Brain microvascular endothelial cell (primary cell): ENCODE measurements at places on chromosomes 13 and 19.

DNA sequence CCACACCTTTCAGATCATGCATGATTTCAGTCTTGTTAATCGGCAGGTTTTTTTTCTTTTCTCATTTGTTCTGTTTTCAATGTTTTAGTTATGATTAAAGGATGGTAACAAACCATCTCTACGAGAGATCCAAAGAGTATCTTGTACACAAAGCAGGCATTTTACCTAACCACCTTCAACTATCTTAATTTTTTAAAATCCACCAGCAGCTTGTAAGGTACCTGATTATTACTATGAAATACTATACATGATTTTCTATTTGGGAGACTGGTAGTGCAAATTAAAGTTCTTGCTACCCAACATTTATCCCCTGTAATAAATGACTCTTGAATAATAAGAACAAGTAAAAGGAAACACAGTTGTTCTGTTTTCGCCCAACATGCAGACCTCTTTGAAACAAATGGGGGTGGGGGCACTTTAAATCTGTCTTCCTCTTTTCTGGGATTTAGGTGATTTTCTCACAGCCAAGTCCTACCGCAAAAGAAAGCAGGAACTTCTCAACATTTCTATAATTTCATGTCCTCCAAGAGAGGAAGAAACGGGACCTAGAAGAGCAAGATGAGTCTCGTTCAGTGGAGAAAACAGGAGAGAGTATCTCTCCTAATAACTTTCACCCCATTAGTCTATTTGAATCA, 3.6 kb downstream of the POU4F1 start:
- no peak for DNase-seq

GRCh38 chr13:42049454-42049813, 986 bp downstream of the DGKH start:
- no peak for DNase-seq

DNA sequence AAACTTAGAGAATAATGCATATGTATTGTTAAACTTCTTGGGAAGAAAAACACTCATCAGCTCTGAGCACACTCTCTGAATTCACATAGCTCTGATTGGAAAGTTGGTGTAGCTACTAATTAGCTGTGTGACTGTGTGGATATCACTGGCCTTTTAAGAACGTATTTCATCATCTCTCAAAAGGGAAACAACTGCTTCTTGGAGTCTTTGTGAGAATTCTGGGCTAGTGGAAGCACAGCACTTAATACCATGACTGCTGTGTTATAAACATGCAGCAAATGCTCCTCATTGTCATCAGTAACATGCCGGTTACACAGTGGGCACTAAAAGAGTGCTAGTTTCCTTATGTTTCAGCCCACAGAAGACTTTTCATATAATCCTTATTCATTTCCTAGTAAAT, 220.9 kb upstream of the CSNK1A1L start:
- DNase-seq = no peak

DNA sequence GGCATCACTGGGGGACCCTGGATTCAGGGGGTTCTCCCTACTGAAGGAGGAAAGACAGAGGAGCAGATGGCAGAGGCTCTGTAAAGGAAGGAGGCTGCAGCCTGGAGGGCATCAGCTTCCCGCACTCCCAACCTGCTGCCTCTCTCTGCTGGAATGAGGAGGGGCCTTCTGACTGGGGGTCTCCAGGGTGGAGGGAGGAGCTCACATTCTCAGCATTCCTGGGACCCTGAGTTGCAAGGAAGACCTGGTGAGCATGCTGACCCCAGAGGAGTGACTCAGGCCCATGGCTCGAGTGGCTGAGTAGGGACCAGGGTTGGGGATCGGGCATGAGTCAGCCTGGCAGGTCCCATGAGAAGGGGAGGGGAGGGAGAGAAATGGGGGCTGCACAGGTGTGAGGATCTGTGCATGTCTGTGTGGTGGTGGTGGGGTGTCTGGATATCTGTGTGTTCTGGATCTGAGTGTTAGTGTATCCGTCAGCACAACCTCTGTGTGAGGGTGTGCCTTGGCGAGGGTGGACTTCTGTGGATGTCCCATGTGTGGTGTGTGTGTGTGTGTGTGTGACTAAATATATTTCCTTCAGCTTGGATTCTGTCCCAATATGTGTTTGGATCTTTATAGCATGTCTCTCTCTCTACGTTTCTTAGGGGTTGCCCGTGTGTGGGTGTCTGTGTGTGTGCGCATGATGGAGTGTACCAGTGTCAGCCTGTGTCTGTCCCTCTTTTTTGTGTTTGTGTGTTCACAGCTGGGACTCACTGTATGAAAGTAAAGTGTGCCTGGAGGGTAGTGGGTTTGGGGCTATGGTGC, 4.6 kb downstream of the AXL start:
- peak; percentile 89 for DNase-seq

DNA sequence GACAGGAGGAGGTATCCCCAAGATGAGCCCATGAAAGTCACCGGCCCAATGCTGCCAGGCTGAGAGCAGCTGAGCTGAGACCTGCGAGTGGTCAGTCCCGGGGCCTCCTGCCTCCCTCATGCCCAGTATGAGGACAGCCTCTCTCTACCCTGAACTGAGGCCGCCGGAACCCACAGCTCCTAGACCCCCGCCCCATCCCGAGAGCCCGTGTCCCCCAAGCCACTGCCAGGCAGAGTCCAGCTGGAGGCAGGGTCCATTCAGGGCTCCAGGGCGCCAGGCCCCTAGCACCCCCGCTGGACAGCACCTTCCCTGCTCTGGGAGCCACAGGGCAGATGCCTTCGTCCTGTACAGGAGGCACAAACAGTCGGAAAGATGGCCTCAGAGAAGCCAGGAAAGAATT, 38.7 kb downstream of the MLLT1 start:
- no peak for DNase-seq

DNA sequence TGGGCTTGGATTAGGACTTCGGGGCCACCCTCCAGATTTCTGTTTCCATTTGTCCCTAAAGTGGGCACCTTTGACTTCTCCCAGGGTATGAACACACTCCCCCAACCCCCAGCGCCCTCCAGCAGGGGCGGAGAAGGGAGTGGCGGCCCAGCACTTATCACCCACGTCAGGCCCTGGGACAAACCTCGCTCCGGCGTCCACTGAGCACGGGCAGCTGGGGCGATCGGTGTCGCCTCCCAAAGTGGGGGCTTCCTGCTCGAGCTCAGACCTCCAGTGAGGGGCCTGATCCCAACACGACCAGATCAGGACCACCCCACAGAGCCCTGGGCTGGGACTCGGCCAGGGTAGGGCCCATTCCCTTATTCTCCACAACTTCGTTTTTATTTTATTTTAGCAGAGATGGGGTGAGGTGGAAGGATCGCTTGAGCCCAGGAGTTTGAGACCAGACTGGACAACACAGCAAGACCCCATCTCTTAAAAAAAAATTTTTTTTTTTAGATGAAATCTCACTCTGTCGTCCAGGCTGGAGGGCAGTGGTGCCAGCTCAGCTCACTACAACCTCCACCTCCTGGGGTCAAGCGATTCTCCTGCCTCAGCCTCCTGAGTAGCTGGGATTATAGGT, 3.7 kb upstream of the TCF3 start:
- DNase-seq = no peak

DNA sequence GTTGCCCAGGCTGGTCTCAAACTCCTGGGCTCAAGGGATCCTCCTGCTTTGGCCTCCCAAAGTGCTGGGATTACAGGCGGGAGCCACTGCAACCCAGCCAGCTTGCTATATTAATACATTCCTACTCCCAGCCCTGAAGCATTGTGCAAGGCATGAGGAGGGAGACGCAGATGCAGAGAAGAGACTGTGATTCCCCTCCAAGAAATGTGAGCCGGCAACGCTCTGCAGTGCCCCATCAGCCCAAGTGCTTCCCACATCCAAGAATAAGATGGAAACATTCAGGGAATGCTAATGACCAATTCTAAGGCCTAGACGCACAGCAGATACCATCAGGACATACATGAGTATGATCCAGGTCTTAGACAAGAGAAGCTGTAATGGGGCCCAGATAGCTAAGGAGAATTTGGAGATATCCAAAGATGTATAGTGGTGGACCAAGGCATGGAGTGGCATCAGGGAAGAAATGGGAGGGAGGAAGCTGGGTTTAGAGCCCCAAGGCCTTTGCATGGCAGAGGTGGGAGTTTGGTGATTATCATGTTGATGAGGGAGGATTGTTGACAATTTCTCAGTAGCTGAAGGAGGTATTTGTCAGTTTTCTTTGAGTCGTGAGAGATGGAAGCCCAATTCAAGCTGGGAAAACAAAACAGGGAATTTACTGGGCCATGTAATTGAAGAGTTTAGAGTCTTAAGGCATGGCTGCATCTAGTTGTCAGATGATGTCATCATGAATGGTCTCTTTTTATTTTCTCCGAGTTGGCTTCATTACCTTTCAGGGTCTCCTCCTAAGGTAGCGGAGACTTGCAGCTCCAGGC, 2.9 kb downstream of the PPM1N start:
- DNase-seq = no peak

DNA sequence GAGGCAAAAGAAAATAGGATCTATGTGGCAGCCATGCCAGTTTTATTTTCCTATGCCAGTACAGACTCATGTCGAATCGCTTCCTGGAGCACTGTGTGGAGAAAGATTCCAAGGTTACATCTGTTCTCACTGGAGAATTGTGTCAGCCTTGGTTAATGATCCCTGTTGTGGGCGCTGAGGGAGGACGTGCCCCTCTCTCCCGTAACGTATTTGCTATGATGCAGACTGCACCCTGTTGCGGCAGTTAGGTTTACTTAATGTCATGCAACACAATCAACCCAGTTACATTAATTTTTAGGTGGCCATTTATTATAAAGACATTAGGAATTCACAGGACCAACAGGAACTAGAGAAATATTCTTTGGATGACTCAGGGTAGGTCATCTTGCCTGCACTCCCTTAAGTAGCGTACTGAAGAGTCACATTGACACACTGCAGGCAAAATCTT, 892.9 kb downstream of the EFNB2 start:
- peak; percentile 46 for DNase-seq

DNA sequence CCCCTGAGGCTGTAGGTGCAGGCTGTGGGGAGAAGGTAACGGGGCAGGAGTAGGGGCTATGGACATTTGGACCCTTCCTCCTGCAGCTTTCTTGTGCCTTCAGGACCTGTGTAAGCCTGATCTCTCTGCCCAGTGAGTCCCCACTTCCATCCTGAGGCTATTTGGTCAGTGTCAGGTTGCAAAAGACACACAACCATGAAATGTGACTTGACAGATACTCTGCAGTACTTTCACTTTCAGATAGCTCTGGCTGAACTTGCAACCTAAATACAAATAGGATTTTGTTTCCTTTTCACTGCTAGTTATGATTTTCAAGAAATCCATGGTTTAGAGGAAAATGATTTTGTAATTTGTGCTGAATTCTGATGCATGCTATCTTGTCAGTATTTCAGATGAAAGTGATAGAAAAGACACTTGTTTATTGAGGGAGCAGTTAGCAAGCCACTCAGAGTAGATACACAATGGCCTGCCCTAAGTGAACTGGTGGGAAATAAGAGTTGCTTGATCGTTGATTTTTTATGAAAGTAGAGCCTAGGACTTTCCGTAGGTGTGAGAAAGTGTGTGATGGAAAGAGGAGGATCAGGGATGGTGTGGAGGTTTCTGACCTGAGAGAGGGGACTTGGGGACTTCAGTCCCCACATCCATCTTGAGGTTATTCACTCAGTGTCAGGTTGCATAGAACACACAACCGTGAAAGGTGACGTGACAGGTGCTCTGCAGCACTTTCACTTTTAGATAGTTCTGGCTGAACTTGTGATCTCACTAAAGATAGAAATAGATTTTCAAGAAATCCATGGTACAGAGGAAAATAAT, 18.1 kb upstream of the EID2 start:
- DNase-seq = peak; percentile 18

GRCh38 chr19:33374236-33374714, 766 bp downstream of the CEBPG start:
- DNase-seq = no peak

DNA sequence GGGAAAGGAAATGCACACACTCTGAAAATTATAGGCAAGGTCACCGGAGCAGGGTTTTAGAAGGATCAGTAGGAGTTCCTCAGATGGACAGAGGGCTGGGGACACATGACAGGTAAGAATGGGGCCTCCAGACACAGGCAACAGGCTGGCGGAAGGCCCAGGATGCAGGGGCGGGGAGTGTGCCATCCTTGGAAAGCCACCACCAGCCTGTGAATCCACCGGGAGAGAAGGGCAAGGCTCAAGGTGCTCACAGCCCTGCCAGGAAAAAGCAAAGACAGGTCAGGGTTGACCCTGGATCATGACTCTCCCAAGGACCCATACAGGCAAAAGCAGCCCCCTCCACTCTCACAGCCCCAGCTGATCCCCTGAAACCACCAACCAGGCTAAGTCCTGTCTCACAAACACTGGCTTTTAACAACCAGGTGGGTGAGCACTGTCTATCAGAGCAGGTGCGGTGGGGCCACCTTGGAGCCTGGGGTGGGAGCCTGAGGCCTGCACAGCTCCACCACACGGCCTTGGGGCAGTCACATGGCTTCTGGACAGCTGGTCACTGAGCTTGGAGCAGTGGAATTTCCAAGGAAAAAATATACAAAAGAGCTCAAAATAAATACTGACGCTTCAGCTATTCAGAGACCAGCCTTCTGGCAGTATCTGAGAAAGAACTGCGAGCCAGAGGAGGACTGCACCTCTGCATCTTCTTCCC, 35.2 kb upstream of the ISYNA1 start:
- DNase-seq = no peak
